Mammary epithelial cell (primary cell): ENCODE measurements at places on chromosomes 2 and 18.

DNA sequence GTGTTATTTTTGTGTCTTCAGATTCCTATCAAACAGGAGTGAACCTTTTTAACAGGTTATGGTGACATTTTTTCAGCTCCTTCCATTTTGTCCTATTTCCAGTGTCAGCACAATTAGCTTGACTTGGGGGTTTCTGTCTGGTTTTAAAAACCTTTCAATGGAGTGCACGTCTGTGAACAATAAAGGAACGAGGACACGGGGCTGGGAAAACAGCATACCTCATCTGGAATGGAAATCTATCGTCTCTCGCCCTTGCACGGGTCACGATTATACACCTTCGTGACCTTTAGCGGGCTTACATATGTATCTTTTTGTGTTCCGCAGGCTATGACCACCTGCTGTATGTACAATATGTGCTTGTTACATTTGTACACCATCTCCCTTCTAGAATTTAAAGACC is 2.3 kb upstream of the ZNF532 start:
- DNase-seq: no peak

DNA sequence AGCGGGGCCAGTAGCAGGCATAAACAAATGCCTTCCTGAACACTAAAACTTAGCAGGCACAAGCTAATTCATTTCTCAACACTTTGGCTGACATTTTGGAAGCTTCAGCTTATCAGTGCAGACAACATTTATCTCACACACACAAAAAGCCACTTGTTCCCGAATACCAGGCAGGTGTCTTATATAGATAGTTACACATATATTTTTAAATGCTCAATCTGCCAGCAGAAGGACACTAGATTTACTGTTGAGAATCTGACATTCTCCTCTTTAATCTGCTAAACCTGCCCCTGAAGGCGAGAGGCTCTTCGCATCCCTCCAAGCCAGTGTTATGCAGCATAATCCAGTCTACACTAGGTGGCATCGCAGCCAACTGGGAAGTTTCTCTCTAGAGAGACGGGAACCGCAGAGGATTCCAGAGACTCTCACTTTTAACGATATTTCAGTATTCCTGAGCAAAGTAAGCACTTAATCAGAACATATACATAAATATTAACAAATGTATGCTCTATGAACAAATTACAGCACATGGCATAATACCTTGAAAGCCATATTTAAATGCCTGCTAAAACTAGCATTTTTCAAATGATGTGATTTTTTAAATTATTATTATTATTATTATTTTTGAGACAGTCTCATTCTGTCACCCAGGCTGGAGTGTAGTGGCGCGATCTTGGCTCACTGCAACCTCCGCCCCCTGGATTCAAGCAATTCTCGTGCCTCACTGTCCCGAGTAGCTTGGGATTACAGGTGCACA is 90.2 kb upstream of the SCG2 start:
- DNase-seq: peak; percentile 60

- DNase-seq: no peak
These were observed 308.5 kb downstream of the NOL4 start for GRCh38 chr18:33916200-33916599.

GRCh38 chr2:6308986-6309385 is 556.7 kb downstream of the CMPK2 start:
- no peak for DNase-seq

GRCh38 chr2:43157506-43158246 is 68.7 kb downstream of the ZFP36L2 start:
- DNase-seq: peak; percentile 67

- DNase-seq: no peak
These were observed 11.8 kb downstream of the RASGRP3 start for GRCh38 chr2:33488178-33488690.

GRCh38 chr18:41681138-41681880 is 273.7 kb upstream of the PIK3C3 start:
- DNase-seq: peak; percentile 3

DNA sequence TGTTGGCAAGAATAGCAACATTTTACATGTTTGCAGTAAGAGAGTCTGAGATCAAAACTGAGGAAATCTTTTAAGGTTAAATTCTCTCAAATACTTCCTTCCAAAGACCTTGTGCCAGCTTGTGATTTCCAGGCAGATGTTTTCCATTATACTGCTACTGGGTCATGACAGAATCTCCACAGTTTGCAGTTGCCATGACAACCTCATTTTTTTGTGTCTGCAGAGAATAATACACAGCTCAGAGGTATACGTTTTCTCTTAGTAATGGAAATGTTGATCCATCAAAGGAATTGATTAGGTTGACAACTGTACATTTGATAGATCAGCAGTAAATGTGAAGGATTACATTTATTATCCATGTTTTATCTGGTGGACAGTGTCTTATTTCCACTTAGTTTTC is 29.1 kb upstream of the CSRNP3 start:
- DNase-seq: no peak

GRCh38 chr2:110816404-110817365 is 84.3 kb downstream of the ACOXL start:
- peak; percentile 81 for DNase-seq

GRCh38 chr2:7626139-7626537 is 708.9 kb downstream of the RNF144A start:
- DNase-seq: no peak

GRCh38 chr2:233448575-233448974 is 94.3 kb downstream of the DGKD start:
- no peak for DNase-seq

DNA sequence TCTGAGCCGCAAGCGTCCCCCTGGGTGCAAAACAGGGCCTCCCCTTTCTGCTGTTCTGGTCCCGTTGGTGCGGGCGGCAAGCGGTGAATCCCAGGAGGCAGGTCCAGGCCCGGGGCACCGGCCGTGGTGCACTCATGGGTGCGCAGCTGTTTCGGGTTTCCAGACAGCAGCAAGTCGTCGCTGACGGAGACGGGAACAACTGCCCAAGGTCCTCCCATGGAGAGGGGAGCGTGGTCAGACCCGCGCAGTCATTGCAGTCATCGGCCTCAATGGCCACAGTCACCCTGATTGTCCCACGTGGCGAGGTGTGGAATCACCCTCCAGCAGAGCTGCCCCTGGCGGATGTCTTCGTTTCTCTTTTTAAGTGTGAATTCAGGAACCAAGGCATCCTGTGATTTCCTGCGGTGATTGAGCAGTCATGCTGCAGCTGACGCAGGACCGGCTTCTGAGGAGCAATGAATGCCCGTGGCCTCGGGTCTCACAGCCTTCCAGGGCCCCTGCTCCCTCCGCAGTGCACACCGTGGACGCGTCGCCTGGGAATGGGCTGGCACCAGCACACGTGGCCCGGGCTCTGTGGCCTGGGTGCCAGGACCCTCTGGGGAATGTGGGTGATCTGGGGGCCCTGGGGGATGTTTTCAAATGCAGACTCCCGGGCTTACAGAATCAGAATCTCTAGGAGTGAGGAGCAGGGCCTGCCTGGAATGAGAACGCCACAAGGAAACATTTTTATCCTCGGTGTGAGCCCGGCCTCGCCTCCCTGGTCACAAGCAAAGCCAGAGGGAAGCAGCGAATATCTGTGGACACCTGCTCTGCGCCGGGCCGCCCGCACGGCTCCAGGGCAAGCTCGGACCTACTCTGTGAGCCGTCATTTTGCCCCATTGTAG is 244.2 kb upstream of the SALL3 start:
- DNase-seq: no peak

- no peak for DNase-seq
These were observed 216.8 kb downstream of the MGAT5 start for GRCh38 chr2:134470561-134471168.

DNA sequence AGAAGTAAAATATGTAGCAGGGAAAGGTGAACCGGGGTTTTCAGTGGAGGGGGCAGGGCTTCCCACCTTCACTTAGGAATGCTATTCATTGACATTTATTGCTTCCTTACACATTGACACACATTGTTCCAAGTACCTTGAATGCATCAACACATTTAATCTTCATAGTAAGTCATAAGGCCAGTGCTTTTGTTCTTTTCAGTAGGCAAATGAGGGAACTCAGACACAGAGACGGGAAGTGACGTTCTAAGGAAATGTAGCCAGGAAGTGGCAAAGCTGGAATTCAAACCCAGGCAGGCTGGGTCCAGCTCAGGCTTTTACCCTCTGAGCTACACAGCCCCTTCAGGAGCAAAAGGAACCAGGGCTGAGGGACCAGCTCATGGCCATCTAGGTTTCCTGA is 20.7 kb downstream of the BMP10 start:
- DNase-seq: no peak

DNA sequence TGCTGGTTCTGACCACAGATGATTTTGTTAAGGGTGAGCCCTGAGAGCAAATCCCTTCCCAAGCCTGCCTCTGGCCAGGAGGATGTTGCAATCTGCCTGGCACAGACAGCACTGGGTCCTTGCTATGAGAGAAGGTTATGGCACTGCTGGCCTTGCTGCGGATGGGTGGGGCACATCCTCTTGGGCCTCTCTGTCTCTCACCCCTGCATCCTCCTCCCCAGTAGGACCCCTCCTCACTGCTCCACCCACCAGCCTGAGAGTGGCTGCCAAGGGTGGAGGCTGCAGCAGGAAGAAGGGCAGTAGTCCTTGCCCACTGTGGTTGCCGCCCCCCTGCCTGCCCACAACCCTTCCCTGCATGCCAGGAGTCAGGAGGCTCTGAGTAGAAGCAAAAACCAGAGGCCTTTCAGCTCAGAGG is 180.9 kb downstream of the ZBTB7C start:
- DNase-seq: peak; percentile 40

DNA sequence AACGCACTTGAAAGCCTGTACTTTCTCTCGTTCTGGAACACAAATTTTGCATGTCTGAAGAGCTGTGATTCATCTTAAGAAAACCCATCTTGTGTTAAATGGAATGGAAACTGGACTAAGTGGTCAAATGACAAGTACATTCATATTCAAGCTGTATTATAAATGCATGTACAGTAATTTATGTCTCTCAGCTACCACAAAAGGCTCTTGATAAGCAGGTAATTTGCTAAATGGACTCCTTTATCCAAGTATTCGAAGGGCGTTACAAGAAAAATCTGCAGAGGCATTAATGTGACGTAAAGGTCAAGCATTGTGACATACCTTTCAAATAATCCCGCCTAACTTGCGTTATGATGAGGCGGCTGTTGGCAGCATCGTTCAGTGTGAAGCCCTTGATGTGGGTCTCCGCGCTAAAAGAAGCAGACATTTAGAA is 66.6 kb downstream of the ABCG8 start:
- no peak for DNase-seq

DNA sequence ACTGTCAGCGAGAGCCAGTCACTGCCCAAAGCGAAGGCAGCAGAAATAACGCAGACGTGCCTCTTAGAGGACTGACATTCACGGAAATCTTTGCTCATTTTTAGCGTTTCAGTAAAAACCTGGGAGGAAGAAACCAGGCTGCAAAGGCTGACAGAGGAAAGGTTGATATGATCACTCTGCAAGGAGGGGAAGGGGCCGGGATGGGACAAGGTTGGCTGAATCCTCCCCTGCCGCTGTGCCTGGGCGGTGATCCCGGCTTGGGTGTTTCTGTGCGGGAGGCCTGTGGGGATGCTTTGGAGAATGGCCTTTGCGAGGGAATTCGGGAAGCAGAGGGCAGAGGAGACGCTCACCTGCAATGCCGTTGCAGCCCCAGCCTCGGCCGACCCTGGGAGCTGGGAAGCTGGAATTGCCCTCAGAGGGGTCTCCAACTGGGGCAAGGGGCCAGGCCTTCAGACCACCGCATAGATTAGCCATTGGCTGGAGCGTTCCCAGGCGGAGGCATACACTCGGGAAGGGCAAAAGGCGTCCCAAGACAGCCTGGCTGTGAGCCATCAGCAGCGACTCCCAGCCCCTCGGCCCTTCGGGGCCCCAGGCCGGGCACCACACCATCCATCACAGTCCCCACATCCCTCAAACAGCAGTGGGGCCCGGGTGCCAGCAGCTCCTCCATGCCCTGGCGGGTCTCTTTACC is 111.7 kb upstream of the GPC1 start:
- DNase-seq: no peak

DNA sequence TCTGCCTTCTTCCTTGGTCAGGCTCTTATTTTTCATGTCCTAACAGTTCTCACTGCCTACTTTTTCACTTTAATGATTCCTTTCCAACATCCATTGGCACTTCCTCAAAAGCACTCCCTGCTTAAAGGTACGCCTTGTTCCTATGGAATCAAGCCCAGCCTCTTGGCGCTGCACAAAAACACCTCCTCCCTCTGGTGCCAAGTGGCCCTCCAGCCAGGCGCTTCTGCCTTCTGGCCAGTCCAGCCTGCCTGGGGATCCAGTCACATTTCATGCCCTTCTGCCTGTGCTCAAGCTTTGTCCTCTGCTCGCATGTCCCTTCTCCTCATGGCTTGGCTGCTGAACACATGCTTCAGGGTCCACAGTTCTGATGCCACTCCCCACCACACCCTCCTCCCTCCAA is 6.3 kb downstream of the TPRKB start:
- no peak for DNase-seq

DNA sequence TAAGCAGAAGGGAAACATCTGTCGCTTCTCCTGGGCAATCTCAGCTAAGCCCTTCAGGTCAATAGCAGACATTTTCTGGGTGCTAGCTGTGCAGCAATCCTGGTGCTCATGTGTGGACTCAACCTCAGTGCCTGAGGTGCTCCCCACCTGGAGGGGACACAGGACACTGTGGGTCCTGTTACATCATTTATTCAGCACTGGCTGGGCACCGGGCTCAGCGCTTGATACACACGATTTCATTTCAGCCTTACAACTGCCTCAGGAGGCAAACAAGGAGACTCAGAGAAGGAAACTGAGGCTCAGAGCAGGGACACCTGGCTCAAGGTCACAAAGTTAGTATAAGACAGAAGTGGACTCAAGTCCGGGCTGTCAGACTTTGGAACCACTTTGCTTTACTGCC is 46.7 kb downstream of the MARCO start:
- no peak for DNase-seq

- DNase-seq: peak; percentile 87
These were observed 11.7 kb upstream of the CNGA3 start for GRCh38 chr2:98334439-98335078.

DNA sequence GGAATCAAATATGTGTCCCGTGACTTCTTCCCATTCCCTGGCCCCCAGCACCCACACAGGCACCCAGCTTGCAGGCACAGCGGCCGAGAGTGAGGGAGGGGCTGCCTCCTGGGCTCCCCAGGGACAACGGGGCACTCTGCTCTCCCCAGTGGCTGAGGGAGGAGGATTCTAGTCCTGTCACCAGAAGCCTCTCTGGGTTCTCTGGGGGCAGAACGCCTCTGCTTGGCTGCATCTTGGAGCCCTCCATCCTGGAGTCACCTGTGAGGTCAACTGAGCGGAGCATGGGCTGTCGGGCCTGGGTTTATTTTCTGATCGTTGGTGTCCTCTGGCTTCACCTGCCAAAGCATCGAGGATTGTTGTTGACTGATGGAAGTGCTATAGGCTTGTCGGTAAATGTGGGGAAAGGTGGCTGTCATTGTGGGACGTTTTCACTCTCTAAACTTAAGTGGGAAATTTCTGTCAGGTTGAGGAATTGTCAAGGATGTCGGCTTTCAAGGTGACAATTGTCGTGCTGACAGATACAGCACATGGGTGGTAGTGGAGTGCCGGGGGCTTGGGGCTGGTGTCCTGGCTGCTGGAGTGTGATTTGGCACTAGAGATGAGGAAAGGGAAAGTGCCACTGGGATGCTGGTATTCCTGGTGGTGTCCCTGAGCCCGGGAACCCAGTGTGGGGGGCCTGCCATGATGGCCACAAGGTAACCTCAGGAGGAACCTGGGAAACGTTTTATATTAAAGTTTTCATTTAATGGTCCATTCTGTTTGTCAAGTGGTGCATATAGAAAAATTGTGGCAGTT is 13.6 kb downstream of the SH3RF3 start:
- DNase-seq: no peak

- no peak for DNase-seq
These were observed 38.5 kb downstream of the HPCAL1 start for GRCh38 chr2:10341193-10341592.

- peak; percentile 26 for DNase-seq
These were observed 57.1 kb downstream of the CAVIN2 start for GRCh38 chr2:191789796-191790195.
